ENCODE measurements at places on chromosomes 13 and 19.

- DNase-seq = no peak
Observed at GRCh38 chr13:95182570-95183265, 118.5 kb downstream of the ABCC4 start.

DNA sequence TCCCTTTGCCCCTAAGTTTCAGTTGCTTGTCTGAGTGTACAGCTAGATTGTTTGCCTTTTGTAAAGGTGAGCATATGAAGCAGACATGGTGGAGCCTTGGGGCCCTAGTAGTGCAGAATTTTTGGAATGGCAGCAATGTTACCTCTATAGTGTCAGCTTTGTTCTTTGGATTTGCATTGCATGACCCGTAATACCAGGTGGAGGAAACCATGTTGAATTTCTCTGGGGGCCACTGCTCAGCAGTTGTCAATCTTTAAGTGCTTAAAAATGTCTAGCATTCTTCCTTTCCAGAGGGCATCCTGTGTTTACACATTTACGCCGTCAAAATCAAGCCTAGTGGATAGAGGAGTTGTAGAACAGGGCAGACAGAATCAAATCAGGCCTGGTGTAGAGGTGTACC is 303.3 kb downstream of the ATP8A2 start:
- no peak for DNase-seq

DNA sequence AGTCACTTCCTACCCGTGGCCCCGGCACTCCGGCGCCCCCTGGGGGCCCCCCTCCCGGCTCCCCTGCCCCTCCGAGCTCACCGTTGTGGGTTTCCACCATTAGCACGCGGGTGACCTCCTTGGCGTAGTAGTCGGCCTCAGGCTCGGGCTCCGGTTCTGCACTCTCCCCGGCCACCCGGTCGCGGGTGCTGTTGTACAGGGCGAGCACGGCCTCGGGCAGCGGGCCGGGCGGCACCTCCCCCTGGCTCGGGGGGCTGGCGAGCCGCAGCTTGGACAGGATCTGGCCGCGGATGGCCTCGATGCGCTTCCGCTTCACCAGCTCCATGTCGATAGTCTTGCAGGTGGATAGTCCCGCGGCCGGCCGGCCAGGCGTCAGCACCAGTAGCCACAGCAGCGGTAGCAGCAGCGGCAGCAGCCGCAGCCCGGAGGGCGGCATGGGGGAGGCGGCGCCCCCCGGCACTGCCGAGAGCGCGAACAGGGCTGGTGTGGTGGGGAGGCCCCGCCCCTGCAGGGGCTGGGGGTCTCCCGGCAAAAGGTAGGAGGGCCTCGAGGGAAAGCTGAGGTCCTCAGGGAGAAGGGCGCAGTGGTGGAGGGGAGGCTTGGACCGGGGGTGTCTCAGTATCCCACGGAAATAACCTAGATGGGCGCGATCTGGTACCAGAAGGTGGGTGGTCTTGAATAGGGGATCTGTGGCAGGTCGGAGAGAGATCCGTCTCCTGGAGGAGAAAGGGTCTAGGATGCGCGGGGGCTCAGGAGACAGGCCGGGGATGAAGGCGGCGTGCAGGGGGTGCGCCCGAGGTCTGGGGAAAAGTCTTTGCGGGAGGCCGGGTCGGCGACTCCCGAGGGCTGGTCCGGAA is 885 bp downstream of the TGFB1 start:
- DNase-seq = no peak

DNA sequence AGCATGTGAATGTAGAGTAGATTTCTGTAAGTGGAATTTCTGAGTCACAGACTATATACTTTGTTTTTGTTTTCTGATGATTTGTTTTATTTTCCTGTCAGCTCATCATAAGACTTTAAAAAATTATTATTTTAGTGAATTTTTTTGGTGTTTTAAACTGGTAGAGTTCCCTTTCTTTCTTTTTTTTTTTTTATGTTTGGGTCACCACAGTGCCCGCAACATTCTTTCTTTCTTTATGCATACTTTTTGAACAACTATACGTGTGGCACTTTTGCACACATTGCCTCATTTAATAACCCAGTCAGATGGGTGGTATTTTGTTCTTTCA is 46.0 kb downstream of the WDFY2 start:
- DNase-seq = no peak

GRCh38 chr19:30719189-30719998 is 347.2 kb downstream of the ZNF536 start:
- no peak for DNase-seq

DNA sequence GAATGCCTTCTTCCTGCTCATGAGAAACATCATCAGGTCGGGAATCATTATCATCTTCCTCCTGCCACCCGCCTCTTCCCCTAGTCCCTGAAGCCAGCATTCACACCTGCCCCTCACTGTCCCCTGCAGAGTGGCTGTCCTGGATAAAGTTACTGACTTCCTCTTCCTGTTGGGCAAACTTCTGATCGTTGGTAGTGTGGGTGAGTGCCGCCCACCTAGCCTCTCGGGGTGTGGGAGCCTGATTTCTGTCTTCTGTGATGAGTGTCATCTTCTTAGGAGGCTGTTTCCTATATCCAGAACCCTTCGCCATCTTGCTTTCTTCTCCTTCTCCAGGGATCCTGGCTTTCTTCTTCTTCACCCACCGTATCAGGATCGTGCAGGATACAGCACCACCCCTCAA is 12.5 kb downstream of the SLC44A2 start:
- no peak for DNase-seq

DNA sequence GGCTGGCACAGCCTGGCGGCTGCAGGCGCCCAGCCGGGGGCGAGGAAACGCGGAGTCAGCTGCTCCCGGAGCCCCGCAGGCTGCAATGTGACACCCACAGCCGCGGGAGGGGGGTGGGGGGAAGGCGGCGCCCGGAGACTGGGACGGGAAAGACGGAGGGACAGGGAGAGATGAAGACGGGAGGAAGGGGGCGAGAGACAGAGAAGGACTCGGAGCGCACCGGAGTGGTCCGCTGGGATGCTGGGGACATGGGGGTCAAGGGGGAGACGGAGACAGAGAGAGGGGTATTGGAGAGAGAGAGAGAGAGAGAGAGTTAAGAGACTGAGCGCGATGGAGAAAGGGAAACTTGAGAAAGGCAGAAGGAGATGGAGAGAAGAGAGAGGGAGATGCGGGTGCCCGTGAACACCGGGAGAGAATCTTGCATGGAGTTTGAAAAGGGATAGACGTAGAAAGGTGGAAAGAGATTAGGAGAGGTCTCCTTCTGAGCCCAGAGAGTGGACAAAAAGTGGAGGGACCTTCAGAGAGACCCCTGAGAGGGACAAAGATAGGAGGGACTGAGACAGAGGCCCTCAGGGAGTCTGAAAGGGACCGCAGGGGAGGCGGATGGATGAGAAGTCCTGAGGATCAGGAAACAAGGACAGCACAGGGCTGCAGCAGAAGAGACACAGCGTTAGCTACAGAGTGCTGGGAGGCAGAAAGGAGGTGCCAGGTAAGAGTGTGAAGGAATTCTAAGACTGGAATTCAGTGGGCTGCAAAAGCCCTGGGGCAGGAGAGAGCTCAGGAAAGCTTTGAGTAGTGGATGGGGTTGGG is 1.0 kb downstream of the SCN1B start:
- peak; percentile 81 for DNase-seq

DNA sequence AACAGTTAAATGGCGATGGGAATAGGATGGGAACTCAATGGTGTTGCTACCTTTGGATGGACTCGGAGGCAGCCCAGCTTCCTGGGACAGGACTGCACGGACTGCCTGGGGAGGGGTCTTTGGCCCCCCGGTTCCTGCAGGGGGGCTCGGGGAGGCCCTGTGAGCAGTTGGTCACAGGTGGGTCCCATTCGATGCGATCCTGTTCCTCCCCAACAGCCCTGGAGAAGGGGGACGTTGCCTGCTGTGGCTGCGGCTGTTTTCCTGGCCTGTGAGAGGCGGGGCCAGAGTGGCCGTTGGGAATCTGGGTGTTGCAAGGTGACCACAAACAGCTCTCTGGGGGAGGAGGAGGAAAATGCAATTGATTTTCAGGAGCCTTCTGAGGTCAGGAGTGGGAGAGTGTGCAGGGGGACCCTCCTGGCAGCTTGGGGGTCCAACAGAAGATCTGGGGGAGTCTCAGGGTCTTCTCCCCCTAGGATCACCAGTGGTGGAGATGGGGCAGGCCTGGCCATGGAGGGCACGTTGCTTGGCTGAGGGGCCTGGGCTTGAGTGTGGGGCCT is 1.9 kb upstream of the PLPPR3 start:
- DNase-seq = no peak

GRCh38 chr13:108283110-108283509 is 13.6 kb downstream of the TNFSF13B start:
- no peak for DNase-seq

DNA sequence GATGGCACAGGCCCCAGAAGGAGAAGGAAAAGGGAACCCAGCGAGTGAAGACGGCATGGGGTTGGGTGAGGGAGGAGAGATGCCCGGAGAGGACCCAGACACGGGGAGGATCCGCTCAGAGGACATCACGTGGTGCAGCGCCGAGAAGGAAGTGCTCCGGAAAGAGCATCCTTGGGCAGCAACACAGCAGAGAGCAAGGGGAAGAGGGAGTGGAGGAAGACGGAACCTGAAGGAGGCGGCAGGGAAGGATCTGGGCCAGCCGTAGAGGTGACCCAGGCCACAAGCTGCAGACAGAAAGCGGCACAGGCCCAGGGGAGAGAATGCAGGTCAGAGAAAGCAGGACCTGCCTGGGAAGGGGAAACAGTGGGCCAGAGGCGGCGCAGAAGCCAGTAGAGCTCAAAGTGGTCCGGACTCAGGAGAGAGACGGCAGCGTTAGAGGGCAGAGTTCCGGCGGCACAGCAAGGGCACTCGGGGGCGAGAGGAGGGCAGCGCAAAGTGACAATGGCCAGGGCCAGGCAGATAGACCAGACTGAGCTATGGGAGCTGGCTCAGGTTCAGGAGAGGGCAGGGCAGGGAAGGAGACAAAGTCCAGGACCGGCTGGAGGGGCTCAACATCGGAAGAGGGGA is 1.1 kb downstream of the PPP1R12C start:
- DNase-seq = peak; percentile 88

- no peak for DNase-seq
Observed at GRCh38 chr13:97335488-97336134, 98.4 kb upstream of the RAP2A start.

GRCh38 chr13:34749046-34749445 is 193.0 kb upstream of the NBEA start:
- no peak for DNase-seq

DNA sequence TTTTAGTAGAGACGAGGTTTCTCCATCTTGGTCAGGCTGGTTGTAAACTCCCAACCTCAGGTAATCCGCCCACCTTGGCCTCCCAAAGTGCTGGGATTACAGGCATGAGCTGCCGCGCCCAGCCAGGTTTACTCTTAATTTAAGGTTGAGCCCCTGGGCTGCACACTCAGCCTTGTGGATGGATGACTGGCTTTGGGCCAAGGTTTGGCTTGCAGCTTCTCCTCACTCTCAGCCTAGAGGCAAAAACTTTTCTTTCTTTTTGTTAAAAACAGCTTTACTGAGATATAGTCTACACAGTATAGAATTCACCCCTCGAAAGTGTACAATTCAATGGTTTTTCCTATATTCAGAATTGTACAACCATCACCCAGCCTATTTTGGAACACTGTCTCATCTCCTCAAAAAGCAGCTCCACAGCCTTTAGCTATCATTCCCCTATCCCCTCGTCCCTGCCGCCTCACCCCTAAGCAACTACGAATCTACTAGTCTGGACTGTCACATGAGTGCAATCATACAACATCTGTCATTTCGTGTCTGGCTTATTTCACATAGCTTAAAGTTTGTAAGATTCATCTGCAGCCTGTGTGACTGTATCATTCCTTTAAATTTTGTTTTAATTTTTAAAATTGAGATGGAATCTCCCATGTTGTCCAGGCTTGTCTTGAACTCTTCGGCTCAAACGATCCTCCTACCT is 14.5 kb upstream of the TSPAN16 start:
- DNase-seq = no peak

GRCh38 chr19:35885225-35885738 is 15.1 kb downstream of the NFKBID start:
- DNase-seq = no peak

GRCh38 chr19:16111160-16111908 is at the start of gene RAB8A:
Gene RAB8A, plus strand, starts transcription at chr19:16111889. Its CDS starts 13 bp downstream, at chr19:16111902.
- peak; percentile 93 for DNase-seq

Measured in NCI-H2227 treated with DMSO at 0.1 percent for 48 hours (cell line).